ENCODE measurements at places on chromosomes 5 and 9.

DNA sequence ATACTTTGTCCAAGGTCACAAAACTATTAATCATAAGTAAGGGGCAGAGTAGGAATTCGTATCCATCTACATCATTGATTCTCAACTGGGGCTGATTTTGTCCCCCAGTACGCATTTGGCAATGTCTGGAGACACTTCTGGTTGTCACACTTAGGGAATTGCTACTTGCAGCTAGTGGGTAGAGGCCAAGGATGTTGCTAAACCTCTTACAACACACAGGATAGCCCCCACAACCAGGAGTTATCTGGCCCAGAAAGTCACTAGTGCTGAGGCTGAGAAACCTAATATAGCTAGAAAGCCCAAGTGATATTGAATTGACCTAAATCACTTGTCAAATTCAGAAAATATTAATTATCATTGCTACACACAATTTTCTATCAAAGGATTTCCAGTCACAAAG, 120.4 kb upstream of the ABCA1 start:
- H3K4me3 ChIP-seq, result no peak overlapping the region
- no peaks in the 10 kb centered on the region for H3K36me3 ChIP-seq
- H3K27ac ChIP-seq, result no peak overlapping the region
- DNase-seq, result no peak

DNA sequence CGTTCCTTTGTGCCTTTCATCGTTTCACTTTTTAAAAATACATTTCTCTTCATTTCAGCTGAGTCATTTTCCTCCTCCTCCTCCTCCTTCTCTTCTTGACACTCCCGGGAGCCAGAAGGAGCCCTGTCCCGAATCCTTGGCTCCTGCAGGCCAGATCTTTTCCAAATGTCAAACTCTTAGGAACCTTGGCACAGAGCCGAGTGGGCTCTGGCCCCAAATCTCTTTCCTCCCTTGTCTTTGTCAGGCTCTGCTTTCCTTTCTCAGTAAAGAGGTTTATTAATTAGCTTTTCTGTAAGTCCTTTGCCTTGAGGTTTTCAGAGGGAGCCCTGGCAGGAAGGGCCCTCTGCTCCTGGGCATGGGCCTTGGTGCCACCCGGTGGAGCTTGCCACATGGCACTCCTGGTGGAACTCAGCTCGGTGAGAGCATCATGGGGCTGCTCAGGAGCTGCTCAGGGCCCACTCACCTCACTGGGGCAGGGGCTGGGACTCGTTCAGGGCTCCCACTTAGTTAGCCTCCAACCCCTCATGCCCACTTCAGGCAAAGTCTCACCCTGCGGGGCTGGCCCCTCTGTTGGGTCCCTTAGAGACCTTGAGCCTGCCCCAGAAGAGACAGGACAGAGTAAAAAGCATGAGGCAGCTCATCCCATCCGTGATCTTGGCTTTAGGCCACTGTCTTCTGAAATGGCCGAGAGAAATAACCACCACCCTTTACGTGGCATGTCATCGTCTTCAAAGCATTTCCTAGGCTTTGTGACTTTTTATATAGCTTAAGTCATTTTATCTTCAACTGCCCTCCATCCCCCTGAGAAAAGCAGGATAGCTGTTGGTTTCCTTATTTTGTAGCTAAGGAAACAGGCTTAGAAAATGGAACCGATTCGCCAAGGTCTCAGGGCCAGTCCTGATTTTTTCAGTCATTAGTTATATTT, 17.1 kb downstream of the STC2 start:
- peaks cover 48% of the 10 kb centered on the region for H3K27me3 ChIP-seq
- no peak overlapping the region for H3K4me3 ChIP-seq
- H3K36me3 ChIP-seq, result no peaks in the 10 kb centered on the region
- H3K27ac ChIP-seq, result no peak overlapping the region

- no peak overlapping the region for H3K27ac ChIP-seq
- no peak for DNase-seq
- H3K4me3 ChIP-seq, result no peak overlapping the region
- no peaks in the 10 kb centered on the region for H3K27me3 ChIP-seq
- H3K36me3 ChIP-seq, result peaks cover 20% of the 10 kb centered on the region
These were observed 29.2 kb downstream of the NSUN2 start for GRCh38 chr5:6603643-6604042.

- H3K27ac ChIP-seq, result peak overlapping the region; percentile 28
- DNase-seq, result peak; percentile 71
- no peak overlapping the region for H3K4me3 ChIP-seq
These were observed 116.6 kb upstream of the SLC44A1 start for GRCh38 chr9:105127863-105128220.

GRCh38 chr9:137731216-137731946, 112.6 kb downstream of the EHMT1 start:
- no peak overlapping the region for H3K27ac ChIP-seq
- no peak for DNase-seq
- no peaks in the 10 kb centered on the region for H3K4me1 ChIP-seq
- no peak overlapping the region for H3K4me3 ChIP-seq
- H3K27me3 ChIP-seq, result no peaks in the 10 kb centered on the region

DNA sequence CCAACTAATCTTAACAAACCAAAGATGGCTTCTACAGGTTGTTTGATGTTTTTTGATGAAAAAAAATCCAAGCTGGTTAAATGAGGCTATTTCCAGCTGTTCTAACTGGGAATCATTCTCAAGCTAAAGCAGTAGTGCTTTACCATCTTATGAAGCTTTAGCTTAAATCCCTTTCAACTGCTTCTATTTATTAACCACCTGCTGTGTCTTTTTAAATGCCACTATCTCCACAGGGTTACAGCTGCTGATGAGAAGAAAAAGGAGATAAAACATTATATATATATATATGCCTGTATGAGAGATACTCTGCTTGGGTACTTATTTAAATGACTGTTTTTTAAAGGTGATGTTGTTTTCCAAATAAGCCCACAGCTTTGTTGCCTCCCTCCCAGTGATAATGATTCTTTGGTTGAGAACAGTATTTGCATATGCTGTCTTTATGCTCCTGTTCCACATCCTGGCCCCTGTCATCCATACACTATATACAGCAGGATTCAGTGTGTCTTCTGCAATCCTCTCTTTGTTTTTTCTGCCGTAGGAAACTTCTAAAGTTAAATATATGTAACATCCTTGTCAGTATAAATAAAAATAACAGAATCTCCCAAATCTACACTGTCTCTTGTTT, 164.0 kb downstream of the PAM start:
- no peaks in the 10 kb centered on the region for H3K4me1 ChIP-seq
- no peaks in the 10 kb centered on the region for H3K36me3 ChIP-seq
- H3K27ac ChIP-seq, result no peak overlapping the region
- H3K4me3 ChIP-seq, result no peak overlapping the region
- H3K27me3 ChIP-seq, result no peaks in the 10 kb centered on the region
- DNase-seq, result no peak

DNA sequence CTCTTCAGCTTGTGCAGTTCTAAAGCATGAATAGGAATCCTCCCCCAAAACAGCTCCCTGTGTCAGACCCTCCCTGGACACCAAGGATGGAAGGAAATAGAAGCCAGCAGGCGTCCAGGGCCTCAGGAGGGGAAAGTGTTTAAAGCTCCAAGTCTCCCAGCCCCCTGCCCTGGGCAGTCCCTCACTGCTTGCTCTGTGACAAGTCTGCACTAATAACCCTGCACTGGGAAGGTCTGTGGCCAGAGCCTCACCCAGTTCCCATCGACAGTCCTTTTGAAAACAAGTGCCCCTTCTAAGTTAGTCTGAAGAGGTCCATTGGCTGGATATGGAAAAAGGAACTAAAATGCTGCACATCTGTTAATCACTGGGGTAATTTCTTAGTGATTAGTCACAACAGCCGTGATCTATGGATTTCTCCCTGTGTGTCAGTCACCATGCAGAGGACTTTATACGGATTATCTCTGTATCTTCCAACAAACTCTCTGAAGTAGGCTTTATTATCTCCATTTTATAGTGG, 195.3 kb downstream of the FBXL7 start:
- no peak overlapping the region for H3K27ac ChIP-seq
- no peaks in the 10 kb centered on the region for H3K27me3 ChIP-seq
- no peaks in the 10 kb centered on the region for H3K4me1 ChIP-seq
- H3K4me3 ChIP-seq, result no peak overlapping the region
- no peaks in the 10 kb centered on the region for H3K36me3 ChIP-seq
- no peak for DNase-seq

DNA sequence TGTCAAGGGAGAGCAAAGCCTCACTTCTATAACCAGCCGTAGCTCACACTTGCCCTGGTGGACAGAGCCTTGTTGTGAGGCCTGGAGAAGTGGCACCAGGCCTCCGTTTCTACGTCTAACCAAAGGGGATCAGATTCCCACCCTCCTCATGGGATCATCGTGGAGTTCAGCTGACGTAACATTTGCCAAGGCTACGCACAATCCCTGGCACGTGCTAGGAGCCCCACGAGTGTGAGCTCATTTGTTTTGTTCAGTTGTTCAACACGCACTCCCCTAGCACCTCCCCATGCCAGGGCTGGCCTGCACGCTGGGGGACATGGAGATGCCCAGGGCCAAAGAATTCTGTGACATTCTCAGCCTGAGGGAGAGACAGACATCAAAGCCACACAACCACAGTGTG, 23.1 kb downstream of the ADGRD2 start:
- no peak overlapping the region for H3K27ac ChIP-seq
- peaks cover 65% of the 10 kb centered on the region for H3K27me3 ChIP-seq
- H3K4me3 ChIP-seq, result no peak overlapping the region
- no peak for DNase-seq
- no peaks in the 10 kb centered on the region for H3K36me3 ChIP-seq

DNA sequence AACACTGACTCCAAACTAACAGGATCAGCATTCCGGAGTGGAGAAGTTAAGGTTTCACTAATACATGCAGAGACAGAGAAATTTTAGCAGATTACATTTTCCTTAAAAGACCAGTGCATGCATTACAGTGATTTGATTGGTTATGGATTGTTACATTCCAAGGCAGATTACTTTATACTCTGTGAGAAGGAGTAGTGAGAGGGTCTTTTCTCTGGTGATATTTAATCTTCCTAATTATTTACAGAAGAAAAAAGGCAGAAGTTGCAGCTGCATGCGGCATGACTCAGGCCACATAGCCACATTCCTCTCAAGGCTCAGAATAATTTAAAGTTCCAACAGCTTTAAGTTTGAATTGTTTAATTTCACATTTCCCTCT, 53.0 kb upstream of the PDZD2 start:
- H3K4me3 ChIP-seq, result no peak overlapping the region
- no peak for DNase-seq
- H3K27me3 ChIP-seq, result no peaks in the 10 kb centered on the region

DNA sequence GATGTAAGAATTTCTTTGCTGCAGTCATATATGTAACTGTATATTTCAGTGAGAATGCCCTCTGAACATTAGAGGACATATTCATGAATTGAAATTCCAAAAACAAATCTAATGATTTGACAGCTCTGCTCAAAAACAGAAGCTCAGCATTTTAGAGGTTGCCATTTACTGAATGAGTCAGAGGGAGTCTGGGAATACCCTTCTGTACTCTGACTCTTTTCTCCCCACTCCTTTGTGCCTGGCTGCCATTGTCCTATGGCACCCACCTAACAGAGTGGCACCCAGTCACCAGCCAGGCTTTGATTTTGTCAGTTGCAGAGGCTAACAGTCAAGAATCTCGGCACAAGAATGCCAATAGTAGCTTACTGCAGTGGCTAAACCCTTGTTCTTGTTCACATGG, 133.6 kb downstream of the ATG10 start:
- no peak overlapping the region for H3K4me3 ChIP-seq
- peaks cover 5% of the 10 kb centered on the region for H3K4me1 ChIP-seq
- H3K27ac ChIP-seq, result no peak overlapping the region
- H3K36me3 ChIP-seq, result no peaks in the 10 kb centered on the region

- H3K27ac ChIP-seq, result no peak overlapping the region
- H3K4me1 ChIP-seq, result no peaks in the 10 kb centered on the region
- no peak overlapping the region for H3K4me3 ChIP-seq
- no peaks in the 10 kb centered on the region for H3K27me3 ChIP-seq
These were observed 356.7 kb downstream of the NDUFS4 start for GRCh38 chr5:53917095-53917494.

Measured in T-cell (primary cell).